AG20443 (cell line): ENCODE measurements at places on chromosomes 7 and 10.
A peak's percentile ranks its signal among the peaks of the same experiment; 100 is the strongest.

DNA sequence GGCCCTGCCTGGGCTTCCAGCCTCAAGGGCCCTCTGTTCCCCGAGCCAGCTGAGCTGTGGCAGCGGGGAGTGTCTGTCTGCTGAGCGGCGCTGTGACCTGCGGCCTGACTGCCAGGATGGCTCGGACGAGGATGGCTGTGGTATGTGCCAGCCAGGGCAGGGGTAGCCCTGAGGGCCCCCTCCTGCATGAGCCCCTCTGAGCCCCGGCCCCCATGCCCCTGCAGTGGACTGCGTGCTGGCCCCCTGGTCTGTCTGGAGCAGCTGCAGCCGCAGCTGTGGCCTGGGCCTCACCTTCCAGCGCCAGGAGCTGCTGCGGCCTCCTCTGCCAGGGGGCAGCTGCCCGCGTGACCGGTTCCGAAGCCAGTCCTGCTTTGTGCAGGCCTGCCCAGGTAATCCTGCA, 28.4 kb upstream of the ZNF467 start:
- DNase-seq: no peak

DNA sequence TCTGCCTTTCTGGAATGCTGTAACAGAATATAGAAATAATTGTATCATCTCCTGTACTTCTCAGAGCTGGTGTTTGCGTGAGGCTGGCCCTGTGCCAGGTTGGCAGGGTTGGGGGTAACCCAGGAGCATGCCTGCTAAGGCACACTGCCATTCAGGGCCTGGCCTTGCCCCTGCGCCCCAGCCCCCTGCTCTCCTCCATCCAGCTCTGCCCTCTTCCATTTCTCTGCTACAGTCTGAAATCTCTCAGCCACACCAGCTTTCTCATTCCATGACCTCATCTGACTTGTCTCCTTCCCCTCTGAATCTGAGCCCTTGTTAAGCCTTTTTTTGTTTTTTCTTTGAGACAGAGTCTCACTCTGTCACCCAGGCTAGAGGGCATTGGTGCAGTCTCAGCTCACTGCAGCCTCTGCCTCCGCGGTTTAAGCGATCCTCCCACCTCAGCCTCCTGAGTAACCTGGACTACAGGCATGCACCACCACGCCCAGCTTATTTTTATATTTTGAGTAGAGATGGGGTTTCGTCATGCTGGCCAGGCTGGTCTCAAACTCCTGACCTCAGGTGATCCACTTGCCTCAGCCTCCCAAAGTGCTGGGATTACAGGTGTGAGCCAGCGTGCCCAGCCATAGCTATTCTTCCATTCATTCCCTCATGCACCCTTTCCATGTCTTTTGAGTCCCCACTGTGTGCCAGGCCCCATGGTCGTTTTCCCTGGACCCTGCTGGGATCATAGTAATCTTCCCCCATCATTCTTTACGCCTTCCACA, 206.8 kb downstream of the CUX1 start:
- no peak for DNase-seq

- no peak for DNase-seq
Measured at GRCh38 chr10:120705309-120705708, 145.9 kb upstream of the WDR11 start.

GRCh38 chr7:156461881-156462665, 178.5 kb upstream of the RNF32 start:
- peak; percentile 32 for DNase-seq

DNA sequence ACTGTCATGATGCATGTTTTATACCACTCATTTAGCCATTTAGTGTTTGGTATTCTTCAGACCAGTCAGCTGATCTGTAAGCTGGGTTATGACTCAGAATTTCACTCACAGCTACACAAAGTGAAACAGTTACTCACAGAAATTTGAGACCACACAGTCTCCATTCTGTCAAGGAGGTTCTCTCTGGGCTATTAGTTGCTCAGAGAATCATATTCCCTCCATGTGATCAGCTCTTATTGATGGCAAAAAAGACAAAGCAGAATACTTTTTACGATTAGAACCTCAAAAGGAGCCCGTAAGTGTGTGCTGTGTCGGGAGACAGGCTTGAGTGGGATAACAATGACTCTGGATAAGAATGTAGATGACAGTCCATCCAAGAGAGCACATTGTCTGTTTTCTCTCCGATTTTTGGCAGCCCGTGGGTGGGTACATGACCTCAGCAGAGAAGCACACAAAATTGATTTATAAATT, 277.6 kb upstream of the SORCS1 start:
- peak; percentile 41 for DNase-seq

DNA sequence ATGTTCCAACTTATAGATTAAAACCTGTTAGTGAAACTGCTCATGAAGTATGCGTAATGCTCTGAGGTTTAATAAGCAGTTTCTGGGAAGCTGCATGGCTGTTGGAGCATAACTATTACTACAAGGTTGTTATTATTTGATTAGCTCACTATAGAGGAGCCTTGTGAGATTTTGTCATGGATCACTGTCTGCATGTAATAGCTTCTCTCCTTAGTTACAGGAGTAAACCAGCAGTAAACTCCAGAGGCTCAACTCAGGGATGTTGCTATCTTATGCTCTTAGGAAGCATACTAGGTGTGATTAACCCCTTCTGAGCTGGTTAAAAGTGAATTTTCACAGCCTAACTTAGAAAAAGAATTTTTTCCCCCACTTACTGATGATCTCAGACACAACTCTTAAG, 63.6 kb upstream of the IFRD1 start:
- no peak for DNase-seq

- no peak for DNase-seq
Measured at GRCh38 chr7:27834179-27834921, 94.4 kb downstream of the TAX1BP1 start.

- no peak for DNase-seq
Measured at GRCh38 chr7:34361663-34362250, 296.3 kb upstream of the NPSR1 start.

DNA sequence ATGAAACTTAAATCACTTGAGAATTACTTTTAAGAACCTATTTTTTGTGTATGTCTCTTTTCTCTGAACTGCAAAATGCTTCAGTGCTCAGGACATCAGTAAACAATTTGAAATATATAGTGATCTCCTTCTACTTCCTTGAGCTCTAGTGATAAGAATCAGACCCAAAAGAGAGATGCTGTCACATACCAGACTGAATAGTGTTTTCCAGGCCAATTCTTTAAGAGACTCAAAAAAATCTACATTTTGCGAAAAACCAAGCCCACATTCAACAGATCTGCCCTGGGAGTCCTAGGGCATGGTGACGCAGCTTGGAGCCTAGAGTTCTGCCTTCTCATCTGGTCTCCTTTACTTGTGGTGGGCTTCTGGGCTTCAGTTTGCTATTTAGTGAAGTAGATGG, 72.1 kb upstream of the SLC13A1 start:
- no peak for DNase-seq

GRCh38 chr7:1181031-1181430, 21.0 kb upstream of the ZFAND2A start:
- DNase-seq: no peak

- DNase-seq: no peak
Measured at GRCh38 chr7:53003653-53004445, 31.6 kb upstream of the POM121L12 start.

DNA sequence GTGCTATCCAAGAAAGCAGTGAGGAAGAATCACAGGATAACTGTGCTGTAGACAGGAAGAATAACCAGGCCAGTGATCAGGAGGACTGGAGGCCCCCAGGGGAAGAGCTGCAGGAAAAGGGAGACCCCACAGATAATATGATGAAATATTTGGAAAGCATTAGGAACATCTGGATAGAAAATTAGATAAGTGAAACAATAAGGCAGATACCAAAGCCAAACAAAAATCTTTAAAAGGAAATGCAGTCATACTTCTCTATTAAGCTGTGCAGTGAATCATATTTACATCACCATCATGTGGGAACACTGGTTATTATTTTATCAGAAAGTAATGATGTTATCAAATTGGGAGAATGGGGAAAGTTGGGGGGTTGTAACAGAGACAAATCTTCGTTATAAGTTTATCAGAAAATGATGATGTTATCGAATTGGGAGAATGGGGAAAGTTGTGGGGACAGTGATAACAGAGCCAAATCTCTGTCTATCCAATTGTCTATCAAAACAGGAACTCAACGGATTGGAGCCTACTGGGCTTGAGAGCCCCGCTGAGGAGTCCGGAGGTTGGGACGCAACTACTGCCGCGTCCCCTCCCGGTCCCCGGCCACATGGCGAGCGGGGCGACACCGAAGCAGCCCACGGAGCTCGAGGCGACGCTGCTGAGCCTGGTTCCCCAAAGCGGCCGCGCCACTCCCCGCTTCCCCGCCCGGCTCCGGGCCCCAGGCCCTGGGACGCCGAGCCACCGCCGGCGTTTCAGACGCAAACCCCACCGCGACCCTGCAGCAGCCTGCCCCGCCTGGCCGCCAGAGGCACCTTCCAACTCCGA, 14.0 kb upstream of the RALA start:
- peak; percentile 65 for DNase-seq

- DNase-seq: no peak
Measured at GRCh38 chr10:131729361-131729760, 171.4 kb upstream of the PPP2R2D start.

GRCh38 chr10:69055241-69055640, 32.7 kb upstream of the SRGN start:
- DNase-seq: no peak

DNA sequence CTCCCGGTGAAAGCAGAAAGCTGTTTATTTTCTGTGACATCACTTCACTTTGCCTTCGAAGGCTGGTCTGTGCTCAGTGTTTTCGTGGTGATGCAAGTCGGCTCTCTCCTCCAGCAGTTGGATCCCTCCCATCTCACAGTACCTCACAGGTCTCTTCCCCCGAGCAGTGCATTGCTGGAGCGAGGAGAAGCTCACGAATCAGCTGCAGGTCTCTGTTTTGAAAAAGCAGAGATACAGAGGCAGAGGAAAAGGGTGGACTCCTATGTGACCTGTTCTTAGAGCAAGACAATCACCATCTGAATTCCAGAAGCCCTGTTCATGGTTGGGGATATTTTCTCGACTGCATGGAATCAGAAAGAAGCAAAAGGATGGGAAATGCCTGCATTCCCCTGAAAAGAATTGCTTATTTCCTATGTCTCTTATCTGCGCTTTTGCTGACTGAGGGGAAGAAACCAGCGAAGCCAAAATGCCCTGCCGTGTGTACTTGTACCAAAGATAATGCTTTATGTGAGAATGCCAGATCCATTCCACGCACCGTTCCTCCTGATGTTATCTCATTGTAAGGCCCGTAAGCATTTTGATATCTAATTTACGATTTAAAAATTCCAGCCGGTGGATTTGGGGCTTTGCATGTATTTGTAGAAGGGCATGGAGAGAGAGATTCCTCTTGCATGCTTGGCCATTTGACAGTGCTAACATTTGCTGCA, at the start of gene LGI1:
LGI1 (plus strand) TSS at position 136 of the 707 bp plus-strand sequence; CDS start at position 345, 209 bp downstream.
- peak; percentile 31 for DNase-seq

DNA sequence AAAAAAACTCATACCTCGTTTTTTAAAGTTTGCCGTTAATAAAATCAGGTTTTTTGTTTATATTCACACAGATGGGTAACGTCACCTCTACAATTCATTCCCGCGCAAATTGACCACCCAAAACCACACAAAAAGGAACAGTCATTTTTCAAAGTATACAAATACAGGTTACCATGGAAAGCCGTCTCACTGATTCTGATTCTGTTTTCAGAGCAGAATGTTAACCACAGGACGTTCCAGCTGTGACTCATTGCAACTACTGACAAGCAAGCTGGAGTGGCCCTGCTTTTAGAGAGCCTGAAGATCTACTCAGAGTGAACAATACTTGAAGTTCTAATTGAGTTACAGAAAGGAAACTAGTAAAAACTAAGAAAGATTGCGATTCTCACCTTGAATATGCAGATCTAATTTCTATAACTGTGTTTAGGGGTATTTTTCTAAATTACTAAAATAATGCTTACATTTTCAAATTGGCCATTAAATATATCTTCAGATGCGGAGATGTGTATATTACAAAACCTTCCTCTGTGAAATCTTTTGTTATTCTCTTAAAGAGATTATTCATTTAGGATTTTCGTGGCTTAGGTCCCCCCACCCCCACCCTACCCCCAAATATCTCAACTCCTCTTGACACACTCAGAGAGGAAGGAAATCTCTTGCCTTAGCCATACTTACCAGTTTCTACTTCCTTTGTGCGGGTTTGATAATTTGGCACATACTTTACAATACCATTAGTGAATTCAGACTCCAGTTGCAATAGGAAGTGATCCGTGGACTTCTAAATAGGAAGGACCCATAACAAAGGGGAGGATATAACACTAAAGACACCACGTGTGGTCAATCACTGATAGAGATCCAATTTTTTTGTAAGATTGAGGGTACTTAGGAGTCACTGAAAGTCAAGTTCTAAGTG, 106.0 kb downstream of the CUBN start:
- DNase-seq: peak; percentile 77

DNA sequence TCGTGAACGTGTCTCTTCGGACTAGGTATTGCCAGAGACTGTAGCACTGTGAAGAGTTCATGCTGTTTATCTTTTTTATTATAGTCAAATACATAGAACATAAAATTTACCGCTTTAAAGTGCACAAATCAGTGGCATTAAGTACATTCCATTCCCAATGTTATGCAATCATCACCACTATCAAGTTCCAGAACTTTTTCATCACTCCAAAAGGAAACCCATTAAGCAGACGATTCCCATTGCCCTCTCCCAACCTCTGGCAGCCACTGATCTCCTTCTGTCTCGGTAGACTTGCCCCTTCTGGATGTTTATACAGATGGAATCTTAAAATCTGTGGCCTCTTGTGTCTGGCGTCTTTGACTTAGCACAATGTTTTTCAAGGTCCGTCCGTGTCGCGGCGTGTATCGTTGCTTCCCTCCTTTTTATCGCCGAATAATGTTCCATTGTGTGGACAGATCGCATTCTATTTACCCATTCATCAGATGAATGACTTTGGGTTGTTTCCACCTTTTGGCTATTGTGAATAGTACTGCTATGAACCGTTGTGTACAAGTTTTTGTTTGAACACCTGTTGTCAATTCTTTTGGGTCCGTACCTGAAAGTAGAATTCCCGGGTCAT, 2.7 kb downstream of the PROSER2 start:
- no peak for DNase-seq

DNA sequence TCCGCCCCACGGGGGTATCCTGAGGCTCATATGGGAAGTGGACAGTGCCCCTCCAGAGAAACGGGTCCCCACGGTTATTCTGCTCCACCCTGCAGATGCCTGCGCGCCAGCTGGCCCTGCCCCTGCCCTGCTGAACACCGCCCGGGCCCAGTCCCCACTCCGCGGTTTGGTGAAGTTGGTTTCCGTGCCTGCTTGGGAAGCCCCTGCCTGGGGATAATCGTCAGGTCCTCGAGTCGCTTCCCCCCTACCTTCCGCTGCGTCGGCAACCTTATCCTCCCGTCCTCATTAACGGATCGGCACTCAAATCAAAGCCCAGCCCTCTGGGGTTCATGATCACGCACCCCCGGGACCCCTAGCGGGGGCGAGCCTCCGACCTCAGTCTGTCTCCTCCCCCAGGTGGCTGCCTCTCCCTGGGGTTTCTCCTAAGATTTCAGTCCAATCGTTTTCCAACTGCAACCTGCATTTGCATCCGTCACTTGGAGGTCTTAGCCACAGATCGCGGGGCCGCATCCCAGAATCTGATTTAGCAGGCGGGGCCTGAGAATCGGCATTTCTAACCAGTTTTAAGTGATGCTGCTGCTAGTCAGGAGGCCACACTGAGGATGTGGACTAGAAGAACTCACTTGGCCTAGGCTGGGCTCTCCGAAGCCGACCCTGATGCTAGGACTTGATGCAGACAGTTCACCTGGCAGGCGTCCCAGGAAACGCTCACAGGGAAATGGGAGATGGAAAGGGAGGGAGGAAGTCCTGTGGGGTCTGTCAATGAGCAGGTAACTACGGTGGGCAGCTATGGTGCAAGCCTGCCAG, 27.6 kb downstream of the WDR86 start:
- DNase-seq: no peak
